GM13976 (cell line): ENCODE measurements at places on chromosomes 7 and 10.

DNA sequence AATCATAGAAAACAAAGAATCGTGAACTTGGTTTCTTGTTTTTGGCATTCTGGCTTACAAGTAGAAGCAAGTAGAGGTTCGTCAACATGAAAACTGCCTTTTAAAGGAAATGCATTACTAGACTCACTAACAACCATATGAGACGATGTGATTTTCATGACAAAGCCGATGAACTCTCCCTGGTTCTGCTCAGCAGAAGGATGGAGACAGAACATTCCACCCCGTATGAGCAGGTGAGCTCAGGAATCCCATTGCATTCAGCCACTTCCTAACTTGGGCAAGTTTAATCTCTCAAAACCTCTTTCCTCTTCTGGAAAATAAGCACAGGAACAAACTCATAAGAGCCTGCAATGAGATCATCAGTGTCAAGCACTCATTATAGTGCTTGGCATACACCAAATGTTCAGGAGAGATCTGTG is 57.4 kb upstream of the SVIL start:
- DNase-seq: no peak

- DNase-seq: no peak
Observed at GRCh38 chr10:17497446-17498030, 43.1 kb upstream of the ST8SIA6 start.

DNA sequence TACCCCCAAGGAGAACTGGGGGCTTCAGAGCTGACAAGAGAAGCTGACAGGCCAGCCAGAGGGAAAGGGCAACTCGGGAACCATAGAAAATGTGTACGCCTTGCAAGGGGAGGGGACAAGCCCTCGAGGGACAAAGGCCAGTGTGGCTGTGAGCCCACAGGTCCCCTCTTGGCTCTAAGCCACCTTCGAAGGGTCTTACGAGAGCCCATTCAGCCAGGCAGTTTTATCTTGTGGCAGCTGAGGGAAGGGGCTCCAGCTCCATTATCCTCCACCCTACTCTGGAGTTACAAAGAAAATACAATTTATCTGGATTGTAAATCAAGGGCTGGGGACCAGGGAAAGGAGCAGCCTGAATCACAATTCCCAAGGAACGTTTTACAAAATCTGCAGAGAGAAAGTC is 159.5 kb upstream of the ZMIZ1 start:
- DNase-seq: no peak

DNA sequence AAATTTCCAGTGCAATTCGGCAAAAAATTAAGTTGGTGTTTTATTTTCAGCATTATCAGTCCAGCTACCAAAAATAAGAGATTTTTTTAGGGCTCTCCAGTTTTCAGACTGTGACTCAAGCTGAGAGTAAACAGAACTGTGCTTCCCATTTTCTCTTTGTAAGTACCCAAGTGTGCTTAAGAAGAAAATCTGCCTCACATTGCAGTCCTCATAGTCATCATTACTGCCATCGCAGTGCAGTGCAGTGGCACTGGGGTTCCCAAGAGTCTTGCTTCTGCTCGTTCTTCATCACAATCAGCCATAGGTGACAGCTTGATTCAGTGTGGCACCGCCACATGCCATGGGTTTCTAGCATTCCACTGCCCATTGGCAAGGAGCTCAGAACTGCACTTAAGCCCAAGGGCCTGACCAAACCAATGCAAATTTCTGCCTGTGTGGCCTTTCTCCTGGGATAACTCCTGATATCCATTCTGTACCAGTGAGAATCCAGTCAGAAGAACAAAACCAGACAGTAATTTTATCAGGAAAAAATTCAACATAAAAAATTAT is 25.6 kb upstream of the ERCC6 start:
- DNase-seq: no peak

GRCh38 chr10:88901984-88902789 is 22.1 kb downstream of the STAMBPL1 start:
- DNase-seq: no peak

GRCh38 chr7:1440620-1441019 is 18.6 kb downstream of the MICALL2 start:
- DNase-seq: no peak

DNA sequence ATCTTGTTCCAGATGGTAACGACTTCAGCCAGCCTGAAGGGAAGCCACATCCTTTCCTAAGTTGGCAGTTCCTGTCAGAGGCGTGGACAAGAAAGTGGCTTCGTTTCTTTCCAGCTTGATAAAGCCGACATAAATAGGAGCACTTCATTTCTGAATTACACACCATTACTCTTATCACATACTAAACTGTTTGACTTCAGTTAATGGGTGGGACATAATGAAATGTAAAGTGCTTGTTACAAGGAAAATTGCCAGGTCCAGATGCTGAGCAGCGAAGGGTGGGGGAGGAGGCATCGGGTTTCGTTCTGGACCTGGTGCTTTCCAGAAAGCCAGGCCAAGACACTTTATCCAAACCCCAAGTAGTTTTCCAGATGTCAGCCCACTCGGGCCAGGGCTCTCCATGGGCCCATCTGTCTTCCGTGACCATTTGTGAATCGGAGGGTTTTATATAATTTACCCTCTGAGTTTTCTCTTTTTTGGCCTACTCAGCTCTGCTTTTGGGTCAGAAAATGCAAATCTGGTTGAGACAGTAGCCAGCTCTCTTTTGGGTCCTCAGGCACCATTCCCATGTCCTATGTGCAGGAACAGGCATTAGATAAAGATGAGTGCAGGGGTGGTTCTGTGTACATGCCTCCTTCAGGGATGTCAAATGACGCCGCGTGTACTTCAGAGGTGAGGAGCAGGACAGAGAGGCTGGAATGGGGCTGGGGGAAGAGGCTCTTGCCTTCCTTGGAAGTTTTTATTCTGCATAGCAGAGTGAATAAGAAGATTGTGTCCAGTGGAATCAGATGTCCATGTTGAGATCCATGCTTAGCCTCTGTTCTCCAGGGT is 90.2 kb downstream of the TACC2 start:
- DNase-seq: no peak

DNA sequence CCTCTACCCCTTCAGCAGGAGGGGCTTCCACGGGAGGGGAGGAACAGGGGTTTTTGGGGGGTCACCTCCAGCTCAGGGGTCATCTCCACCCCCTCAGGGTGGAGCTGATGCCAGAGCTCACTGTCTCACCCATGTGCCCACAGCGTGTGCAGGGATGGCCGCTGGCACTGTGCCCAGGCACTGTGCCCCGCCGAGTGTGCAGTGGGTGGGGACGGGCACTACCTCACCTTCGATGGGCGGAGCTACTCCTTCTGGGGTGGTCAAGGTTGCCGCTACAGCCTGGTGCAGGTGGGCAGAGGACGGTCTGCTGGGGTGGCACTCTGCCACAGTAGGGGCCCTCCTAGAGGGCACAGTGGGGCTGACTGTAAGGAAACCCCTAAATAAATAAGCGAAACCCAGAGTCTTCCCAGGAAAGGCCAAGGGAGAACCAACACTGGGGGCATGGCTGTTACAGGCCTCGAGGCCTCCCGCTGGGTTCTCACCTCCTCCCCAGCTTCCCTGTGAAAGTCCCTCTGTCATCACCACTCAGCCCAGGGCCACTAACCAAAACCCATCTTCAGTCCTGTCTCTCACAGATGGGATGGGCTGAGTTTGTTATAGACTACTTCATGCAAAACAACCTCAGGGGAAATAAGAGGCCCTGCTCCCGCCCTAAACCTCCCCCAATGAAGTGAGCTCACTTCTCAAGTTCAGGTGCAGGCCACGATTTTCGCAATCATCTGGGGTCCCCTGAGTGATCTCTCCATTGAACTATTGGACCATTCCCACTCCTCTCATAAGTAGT is 7.4 kb upstream of the ZNF467 start:
- no peak for DNase-seq

DNA sequence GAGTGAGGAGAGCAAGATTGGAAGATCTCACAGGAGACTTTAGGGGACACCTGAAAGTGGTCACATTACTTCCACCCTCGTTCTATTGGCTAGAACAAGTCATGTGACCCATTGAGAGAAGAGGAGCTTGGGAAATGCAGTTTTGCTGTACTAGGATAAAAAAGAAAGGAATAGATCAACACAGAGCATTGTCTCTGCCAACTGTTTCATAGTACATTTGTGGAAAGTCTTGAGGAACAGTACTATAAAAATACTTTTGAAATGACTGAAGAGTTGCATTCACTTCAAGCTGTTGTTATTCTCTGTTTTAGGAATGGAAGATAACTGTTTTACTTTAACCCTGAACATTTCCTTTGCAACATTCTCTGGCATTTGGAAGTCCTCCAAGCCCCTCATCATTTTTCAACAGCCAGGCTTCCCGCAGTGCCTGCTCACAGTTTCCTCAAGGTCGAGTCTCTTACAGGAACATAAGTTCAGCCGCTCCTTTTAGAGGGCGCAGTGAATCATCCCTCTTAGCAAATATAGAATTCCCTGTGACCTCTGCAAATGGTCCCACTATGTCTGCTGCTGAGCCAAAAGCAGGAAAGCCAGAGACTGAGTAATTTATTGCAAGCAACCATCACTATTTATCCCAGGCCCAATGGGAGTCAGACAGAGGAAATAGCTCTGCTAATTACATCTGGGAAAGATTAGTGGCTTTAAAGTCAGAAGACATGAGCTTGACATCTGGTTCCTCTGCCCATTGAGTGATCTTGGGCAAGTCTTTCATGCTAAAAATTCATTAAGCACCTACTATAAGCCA is 40.7 kb downstream of the MRPL32 start:
- DNase-seq: no peak

- no peak for DNase-seq
Observed at GRCh38 chr7:91302794-91303193, 38.6 kb downstream of the FZD1 start.

- no peak for DNase-seq
Observed at GRCh38 chr7:2814186-2814945, 29.7 kb downstream of the GNA12 start.
